Spinal cord (tissue), 10 donors: ENCODE measurements at places on chromosomes 13 and 19. TPM values are rescaled to one million over a fixed set of nuclear protein-coding genes. Genes with fewer than 3 reads are reported as not detected.

The PRR19 gene
- total RNA-seq: 1.5 TPM

The CDX2 gene
- total RNA-seq: not detected

The HIF3A gene
- total RNA-seq: 16.9 TPM

The LRRC4B gene
- 55.2 TPM for total RNA-seq

The BCL2L12 gene
- total RNA-seq: 7.6 TPM

The C19orf12 gene
- total RNA-seq: 29.8 TPM

The ZNF738 gene
- total RNA-seq: 24.4 TPM

The ATP4B gene
- 0.20 TPM for total RNA-seq

The LILRA2 gene
- total RNA-seq: 0.99 TPM
